NCI-H1417 treated with DMSO at 0.1 percent for 48 hours (cell line): ENCODE measurements at places on chromosomes 3 and 15.

DNA sequence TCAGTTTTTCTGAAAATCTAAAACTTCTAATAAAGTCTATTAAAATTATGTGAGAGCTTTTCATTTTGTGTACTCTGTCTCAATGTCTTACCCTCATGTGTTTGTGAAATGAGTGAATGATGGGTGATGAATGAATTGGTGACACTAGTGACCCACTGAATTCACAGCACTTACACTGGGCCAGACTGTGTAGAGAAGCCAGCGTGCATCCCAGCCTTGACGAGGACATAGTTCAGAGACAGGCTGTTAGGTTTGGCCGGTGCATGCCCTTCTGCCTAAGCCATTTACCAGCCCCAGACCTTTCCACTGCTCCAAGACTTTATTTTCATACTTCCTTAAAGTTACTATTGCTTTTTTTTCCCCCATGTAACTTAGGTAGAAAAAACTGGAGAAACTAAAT, 38.8 kb downstream of the FBXO22 start:
- no peak for DNase-seq

- no peak for DNase-seq
These were observed 104.9 kb upstream of the EOMES start for GRCh38 chr3:27827041-27827440.

DNA sequence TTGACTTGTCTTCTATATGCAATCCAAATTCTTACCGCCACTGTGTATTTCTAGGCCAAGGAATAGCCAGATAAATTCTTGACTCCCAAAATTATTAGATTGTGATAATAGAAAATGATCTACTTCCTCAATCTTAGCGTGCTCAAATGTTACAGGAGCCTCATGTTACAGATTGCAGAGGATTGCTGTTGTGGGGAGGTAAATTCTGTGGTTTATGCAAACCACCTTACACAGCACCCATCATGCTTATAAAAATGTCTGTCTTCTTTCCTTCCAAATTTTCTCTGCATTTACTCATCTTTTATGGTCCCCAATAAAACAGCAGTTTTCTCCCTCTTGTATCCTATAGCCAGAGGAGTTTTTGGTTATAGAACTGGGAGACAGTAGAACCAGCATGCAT, 420.2 kb upstream of the ROBO1 start:
- DNase-seq: no peak

- DNase-seq: no peak
These were observed 908 bp upstream of the RAB43 start for GRCh38 chr3:129122412-129123011.

- DNase-seq: no peak
These were observed 133.7 kb upstream of the POU1F1 start for GRCh38 chr3:87410110-87410509.

GRCh38 chr3:151688571-151688970, 45.2 kb upstream of the AADACL2 start:
- no peak for DNase-seq

DNA sequence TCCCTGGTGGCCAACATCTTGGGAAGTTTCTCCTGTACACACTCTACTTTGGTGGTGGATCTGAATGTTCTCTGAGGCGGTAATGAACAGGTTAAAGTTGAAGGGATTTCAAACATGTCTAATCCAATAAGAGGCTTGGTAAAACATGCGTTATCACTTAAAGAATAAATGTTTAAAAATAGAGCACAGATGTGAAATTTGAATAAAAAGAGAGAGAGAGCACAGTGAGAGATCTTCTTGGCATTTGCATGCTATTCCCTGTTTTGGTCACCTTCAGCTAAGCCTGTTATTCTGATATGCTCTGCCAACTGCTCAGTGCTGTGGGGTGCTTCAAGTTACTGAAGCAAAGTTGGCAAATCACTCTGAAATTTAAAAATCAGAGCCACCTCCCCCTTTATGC, 237.7 kb upstream of the WNT5A start:
- DNase-seq: no peak

- DNase-seq: no peak
These were observed 29.8 kb downstream of the SLC6A6 start for GRCh38 chr3:14431917-14432834.

DNA sequence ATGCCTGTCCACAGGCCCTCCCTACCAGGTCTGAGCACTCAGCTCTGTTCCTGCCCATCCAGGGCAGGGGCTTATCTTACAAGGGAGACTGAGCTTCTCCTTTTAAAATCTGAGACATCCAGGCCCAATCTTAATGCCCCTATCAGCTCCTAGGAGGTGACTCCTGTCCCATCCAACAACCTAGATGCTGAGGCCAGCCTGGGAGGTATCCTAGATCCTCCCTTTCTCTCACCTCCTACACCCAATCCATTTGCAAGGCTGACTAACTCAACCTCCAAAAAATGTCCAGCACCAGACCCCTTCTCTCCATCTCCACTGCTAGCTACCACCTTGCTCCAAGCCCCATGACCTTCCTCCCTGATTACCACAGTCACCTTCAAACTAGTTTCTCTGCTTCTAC, 17.4 kb downstream of the LHFPL4 start:
- no peak for DNase-seq

DNA sequence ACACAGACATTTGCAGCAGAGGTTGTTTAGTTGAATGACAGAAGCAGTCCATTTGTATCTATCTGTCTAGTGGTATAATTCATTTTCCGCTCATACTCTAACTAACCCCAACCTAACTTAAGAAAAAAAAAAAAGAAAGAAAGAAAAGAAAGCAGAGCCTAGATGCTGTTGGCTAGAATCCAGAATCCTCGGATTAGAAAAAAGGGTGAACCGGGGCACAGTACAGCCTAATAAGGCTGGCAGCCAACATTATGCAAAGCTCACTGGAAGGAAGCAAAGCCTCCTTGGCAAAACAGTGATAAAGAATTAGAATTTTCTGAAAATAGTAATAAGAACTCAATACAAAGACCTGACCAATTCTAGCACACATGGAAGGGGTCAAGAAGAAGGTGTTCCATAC, 640.8 kb downstream of the TUSC7 start:
- no peak for DNase-seq

- no peak for DNase-seq
These were observed 553.1 kb downstream of the FHIT start for GRCh38 chr3:60698117-60698516.

DNA sequence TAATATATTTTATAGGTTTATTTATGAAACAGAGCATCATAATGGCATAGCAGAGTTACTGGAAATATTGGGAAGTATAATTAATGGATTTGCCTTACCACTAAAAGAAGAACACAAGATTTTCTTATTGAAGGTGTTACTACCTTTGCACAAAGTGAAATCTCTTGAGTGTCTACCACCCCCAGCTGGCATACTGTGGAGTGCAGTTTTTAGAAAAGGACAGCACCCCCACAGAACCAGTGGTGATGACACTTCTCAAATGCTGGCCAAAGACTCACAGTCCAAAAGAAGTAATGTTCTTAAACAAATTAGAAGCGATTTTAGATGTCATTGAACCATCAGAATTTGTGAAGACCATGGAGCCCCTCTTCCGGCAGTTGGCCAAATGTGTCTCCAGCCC, 58.1 kb downstream of the DNAH1 start:
- DNase-seq: no peak

DNA sequence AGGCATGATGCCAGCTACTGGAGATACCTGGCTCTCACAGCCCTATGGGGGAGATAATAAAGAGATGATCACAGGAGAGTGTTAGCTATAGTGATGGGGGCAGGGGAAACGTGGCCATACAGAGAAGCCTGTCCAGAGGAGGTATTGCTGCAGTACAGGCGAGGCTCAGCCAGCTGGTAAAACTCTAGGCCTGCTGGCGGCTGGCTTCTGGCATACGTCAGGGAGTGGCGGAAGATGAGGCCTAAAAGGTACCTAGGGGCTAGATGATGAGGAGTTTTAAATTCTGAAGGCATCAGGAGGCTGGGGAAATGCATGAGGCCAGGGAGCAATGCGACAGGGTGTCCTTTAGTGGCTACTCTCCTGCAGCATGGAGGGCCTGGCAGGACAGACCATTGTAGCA, 110.7 kb downstream of the EEFSEC start:
- DNase-seq: no peak

DNA sequence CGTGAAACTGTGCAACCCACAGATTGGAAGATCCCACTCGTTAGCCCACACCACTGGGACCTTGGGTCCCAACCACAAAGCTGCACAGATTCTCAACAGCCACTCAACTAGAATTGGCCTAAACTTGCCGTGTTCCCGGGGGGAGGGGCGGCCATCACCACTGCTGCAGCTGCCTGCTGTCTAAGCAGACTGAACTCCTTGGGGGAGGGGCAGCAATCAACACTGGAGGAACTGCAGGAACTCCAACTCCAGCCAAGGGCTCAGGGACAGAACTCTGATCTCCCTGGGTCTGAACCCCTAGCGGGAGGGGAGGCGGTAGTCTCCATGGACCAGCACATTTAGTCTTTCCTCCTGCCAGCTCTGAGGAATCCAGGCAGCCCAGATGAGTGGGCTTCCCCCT, 205.9 kb downstream of the RSL24D1 start:
- no peak for DNase-seq

DNA sequence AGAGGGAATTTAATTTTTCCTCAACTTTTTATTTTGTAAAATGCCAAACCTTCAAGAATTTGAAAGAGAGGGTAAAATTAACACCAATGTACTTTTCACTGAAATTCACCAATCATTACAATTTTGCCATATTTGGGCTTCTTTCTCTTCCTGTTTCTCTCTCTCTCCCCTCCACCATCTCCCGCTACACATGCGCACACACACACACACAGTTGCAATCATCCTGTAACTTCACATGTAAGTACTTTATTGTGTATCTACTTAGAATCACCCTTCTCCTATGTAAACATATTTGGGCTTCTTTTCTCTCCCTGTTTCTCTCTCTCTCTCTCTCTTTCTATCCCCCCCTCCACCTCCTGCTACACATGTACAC, 7.4 kb downstream of the ARL14 start:
- no peak for DNase-seq

DNA sequence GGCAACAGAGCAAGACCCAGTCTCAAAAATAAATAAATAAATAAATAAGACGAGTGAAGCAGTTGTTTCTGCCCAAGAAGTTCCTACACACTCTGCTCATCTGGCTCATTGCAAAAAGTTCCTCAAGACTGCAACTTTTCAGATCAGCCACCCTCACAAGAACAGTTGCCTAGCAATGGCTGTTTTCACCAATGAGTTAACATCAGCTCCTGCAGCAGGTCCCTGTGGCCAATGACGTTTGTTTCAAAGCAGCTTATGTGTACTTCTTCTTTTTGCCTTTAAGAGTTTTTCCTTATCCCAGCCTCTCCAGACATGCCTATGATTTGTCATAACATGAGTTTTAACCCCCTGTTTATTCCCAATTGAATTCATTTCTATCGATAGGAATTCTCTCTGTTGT, 118.4 kb upstream of the SPRED1 start:
- no peak for DNase-seq

DNA sequence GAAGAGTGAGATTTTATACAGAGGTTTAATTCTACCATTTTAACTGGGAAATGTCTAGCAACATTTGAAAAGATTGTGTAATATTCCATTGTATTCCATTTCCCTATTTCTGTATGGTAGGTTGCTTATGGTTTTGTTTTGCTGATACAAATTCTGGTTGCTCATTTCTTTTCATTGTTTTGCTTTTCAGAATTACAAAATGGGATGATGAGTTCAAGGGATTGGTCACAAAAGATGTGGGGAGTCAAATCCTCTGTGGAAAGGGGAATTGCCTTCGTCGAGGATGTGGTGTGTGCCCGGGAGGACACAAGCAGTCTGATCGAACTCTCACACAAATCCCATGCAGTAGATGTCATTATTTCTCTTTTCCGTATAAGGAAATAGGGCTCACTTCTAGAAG, 18.3 kb downstream of the SLCO3A1 start:
- DNase-seq: no peak

DNA sequence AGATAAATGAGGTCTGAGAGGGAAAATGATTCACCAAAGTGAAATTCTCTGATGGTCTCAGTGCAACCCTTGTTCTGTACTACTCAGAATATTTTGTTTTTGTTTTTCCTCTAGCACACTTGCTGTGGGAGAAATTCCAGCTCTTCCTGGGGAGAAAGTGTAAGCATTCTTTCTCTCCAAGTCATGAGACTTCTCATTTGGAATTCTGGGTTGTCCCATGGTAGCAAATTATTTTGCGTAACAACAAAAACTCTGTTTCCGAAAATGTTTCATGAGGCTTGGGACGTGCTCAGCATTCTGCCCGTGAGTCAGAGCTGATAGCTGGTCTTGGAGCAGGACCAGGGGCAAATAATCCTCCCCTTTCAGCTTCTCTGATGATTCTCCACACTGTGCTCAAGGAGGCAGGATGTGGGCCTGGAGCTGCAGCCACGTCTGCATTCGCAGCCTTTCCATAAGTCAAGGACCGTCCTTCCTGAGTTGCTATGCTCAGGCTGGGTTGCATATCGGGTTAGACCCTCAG, 70.3 kb downstream of the SENP2 start:
- no peak for DNase-seq

DNA sequence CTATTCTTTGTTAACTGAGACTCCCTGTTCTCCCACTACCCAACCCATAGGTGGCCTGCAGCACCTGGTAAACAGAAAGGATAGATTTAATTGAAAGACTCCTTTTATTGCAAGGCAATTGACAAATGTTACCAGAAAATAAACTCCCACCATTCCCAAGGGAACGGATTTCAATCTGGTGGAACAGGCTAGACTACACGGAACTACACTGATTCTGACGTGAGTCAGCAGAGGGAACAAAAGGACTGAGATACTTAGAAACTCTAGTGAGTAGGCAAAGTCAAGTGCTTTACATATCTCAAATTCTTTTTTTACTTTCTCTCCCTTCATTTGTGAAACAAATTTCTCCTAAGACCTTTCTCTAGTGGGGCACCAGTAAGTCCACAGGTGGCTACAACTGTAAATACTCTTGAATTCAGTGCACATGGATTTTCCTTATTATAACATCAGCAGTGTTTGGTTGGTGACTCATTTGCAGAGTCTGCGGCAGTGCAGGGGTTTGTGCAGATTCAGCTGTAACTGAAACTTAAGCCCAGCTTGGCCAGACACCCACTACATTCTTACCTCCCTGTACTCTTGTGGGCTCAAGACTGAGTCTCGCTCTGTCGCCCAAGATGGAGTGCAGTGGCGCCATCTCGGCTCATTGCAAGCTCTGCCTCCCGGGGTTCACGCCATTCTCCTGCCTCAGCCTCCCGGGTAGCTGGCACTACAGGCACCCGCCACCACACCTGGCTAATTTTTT, 34.3 kb upstream of the PLSCR2 start:
- no peak for DNase-seq

GRCh38 chr15:37931868-37932267, 2.6 kb upstream of the TMCO5A start:
- no peak for DNase-seq

DNA sequence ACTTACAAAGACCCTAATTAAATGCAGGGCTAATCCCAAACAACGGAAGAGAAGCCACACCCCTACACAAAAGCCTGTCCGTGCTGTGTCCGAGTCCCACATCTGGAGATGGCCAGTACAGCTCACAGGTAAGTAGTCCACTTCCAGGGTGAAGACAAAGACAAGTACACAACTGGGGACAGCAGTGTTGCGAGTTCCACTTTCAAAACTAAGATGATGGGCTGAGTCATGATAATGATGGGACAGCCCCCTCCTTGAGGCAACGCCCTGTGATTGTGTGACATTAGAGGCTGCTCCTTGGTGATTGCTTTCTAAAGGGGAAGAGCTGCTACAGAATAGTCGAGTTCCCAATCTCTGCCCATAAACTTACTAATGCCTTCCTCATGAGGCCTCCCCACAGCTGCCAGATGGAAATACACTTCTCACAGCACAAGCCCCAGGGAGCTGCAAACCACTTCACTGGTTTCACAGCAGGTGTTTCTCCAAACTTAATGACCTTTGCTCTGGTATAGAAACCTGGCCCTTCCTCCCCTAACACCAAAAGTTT, 27.6 kb downstream of the RFT1 start:
- DNase-seq: no peak

GRCh38 chr3:183551930-183552329, 3.6 kb downstream of the KLHL6 start:
- DNase-seq: no peak
